OCI-LY7 (cell line): ENCODE measurements at places on chromosomes 16 and 17. TPM values are rescaled to one million over a fixed set of nuclear protein-coding genes. Genes with fewer than 3 reads are reported as not detected.
A peak's percentile ranks its signal among the peaks of the same experiment; 100 is the strongest.

GRCh38 chr16:5490499-5490898, 392.9 kb upstream of the EEF2KMT start:
- DNase-seq = peak; percentile 21

- no peak for DNase-seq
Observed at GRCh38 chr17:17126131-17127110, 79.7 kb downstream of the PLD6 start.

The CETP gene
- 0.41 and 0.65 TPM in 2 replicates for total RNA-seq

GRCh38 chr17:9183306-9183705, 162.0 kb downstream of the NTN1 start:
- DNase-seq = no peak

DNA sequence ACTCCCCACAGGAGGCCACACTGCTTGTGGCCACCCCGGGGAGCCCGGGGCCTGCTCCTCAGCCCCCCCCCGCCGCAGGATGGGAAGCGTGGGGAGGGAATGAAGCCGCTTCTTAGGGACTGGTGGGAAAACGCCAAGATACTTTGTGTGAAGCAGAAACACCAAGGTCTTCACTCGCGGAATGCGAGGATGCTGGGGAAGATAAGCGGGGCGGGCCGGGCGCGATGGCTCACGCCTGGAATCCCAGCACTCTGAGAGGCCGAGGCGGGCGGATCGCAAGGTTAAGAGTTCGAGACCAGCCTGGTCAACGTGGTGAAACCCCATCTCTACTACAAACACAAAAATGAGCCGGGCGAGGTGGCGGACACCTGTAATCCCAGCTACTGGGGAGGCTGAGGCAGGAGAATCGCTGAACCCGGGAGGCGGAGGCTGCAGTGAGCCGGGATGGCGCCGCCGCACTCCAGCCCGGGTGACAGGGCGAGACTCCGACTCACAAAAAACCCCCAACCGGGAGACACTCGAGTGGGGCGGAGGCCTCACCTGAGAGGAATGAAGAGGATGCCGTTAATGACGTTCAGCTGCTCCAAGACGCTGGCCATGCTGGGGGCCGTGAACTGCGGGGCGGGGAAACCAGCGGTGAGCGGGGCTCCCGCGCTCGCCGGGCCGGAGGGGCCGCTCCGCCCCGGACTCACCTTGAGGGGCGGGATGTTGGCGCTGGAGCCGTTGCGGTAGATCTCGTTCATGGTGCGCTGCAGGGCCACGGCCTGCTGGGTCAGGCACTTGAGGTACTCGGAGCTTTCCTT, 20.3 kb downstream of the CLUH start:
- DNase-seq = no peak

The HS3ST3B1 gene
- total RNA-seq = 1.6 and 2.0 TPM in 2 replicates

- no peak for DNase-seq
Observed at GRCh38 chr16:15928261-15929104, 20.9 kb upstream of the ABCC1 start.
